Osteocyte (in vitro differentiated cells): ENCODE measurements at places on chromosomes 4 and X. TPM values are rescaled to one million over a fixed set of nuclear protein-coding genes. Genes with fewer than 3 reads are reported as not detected.
A peak's percentile ranks its signal among the peaks of the same experiment; 100 is the strongest.

DNA sequence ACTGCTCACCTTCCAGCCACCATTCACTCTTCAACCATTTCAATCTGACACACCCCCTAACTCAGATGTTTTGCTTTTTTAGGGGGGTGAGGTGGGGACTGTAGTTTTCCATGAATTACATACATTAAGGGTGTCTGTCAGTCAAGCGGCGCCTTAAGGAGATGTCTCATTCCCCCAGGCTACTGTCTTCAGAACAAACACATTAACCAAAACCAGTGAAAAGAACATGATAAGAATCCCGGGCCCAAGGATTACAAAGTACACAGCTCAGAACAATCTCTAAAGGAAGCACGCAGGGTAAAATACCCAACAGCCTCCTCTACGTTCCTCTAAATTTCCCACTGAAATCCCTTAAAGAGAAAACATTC is 62.5 kb upstream of the IRF2 start:
- H3K27ac ChIP-seq: peak overlapping the region; percentile 97
- H3K4me1 ChIP-seq: peaks cover 33% of the 10 kb centered on the region
- H3K36me3 ChIP-seq: no peaks in the 10 kb centered on the region
- no peak for DNase-seq
- no peaks in the 10 kb centered on the region for H3K27me3 ChIP-seq
- peak overlapping the region; percentile 90 for H3K4me3 ChIP-seq

DNA sequence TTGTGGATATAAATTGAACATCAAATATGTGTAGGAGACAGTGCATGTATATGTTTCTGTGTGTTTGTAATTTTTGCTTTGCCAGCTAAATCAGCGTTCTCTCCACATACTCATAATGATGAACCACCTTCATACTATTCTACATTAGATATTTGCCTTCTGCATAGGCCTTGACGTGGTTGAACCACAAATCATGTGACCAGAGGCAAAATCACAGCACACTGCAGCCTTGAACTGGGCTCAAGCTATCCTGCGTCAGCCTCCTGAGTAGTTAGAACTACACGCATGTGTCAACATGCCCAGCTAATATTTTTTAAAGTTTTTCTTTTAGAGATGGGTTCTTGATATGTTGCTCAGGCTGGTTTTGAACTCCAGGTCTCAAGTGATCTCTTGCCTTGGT is 9.5 kb downstream of the UBQLN2 start:
- no peaks in the 10 kb centered on the region for H3K27me3 ChIP-seq
- no peak for DNase-seq
- H3K36me3 ChIP-seq: no peaks in the 10 kb centered on the region
- H3K4me3 ChIP-seq: no peak overlapping the region
- no peak overlapping the region for H3K27ac ChIP-seq

DNA sequence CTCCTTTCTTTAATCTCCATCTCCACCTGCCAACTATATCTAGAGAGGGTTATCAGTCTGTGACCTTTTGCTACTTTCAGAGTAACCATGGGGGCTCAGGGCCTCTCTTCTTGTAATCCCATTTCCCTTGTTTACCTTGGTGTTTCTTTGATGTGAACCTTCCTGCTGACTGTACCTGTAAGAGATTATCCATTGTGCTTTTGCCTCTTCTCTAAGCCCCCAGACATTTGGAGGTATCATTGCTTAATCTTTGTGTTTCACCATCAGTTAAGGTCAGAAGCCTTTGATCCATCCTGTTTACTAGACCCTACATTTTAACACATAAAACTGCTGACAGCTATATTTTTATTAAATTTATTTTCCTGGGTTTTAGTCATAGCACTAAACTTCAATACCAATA is 111.8 kb upstream of the RAP2C start:
- no peaks in the 10 kb centered on the region for H3K4me1 ChIP-seq
- no peak overlapping the region for H3K27ac ChIP-seq
- no peak for DNase-seq

DNA sequence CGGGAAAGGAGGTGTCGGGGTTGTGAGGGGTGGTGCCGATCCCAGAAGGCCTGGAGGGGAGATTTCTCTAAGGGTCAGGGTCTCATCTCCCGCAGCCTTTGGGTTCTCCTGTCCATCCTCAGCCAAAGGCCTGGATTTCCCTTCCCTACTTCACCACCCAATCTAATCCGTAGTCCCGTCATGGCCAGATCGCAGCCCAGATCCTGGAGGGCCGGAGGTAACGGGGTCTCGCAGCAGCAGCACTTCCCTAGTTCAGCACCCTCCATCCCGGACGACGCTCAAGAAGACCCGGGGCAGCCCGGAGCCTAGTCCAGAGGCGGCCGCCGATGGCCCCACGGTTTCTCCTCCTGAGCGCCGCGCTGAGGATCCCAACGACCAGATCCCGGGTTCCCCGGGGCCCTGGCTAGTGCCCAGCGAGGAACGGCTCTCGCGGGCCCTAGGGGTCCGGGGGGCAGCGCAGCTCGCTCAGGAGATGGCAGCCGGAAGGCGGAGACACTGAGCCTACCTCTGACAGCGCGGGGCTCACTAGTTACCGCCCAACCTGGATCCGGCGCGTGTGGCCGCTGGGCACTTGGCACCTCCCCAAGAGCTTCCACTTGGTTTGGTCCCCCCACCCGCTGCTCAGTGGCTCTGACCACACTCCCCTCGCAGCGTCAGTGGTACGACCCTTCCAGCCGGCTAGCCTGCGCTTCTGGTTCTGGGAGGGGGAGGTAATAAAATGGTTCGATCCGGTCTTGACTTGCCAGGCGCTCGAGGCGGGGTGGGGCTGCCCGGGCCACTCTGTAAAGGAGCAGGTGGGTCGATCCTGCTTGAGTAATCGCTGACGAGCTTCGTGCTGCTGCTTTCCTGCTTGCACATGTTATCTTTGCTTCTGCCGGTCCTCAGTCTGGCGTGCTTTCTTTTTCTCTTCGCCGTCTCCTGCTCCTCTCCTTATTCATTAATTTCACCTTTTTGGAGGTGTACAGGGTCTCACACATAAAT is 3.6 kb downstream of the MAGIX start:
- H3K27me3 ChIP-seq: no peaks in the 10 kb centered on the region
- peak overlapping the region; percentile 52 for H3K4me3 ChIP-seq
- H3K27ac ChIP-seq: peak overlapping the region; percentile 97
- no peaks in the 10 kb centered on the region for H3K36me3 ChIP-seq

- no peaks in the 10 kb centered on the region for H3K36me3 ChIP-seq
- H3K4me1 ChIP-seq: no peaks in the 10 kb centered on the region
Measured at GRCh38 chr4:155134136-155134535, 74.3 kb upstream of the NPY2R start.

DNA sequence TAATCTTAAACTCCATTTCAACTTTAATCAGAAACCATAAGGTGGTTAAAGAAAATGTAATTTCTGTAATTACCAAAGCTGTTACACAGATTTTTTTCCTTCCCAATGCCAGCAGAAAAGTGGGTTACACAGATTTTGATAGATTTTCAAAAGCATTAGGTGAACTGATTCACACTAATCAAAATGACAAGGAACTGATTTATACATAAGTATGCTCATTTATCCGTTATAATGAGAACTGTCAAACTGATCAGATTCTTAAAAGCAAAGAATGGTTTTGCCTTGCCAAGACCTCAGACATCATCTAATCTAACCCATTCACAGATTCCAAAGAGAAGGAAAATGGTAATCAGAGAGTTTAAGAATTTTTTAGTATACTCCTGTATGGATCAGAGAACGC is 5.2 kb downstream of the UGDH start:
- H3K36me3 ChIP-seq: peaks cover 7% of the 10 kb centered on the region
- DNase-seq: no peak
- H3K4me1 ChIP-seq: peaks cover 55% of the 10 kb centered on the region
- H3K4me3 ChIP-seq: peak overlapping the region; percentile 58
- H3K27ac ChIP-seq: peak overlapping the region; percentile 98
- no peaks in the 10 kb centered on the region for H3K27me3 ChIP-seq

DNA sequence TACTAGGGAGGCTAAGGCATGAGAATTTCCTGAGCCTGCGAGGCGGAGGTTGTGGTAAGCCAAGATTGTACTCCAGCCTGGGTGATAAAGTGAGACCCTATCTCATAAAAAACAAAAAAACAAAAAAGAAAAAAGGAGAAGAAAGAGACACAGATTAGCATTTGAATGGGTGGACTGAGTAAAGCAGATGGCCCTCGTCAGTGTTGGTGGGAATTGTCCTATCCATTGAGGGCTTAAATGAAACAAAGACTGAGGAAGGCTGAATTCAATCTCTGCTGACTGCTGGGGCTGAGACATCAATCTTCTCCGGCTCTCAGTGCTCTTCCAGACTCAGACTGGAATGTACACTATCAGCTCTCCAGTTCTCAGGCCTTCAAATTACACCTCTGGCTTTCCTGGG is 136.8 kb downstream of the SLC7A11 start:
- no peak overlapping the region for H3K27ac ChIP-seq
- H3K36me3 ChIP-seq: no peaks in the 10 kb centered on the region
- H3K4me3 ChIP-seq: no peak overlapping the region
- peaks cover 11% of the 10 kb centered on the region for H3K4me1 ChIP-seq
- no peak for DNase-seq

DNA sequence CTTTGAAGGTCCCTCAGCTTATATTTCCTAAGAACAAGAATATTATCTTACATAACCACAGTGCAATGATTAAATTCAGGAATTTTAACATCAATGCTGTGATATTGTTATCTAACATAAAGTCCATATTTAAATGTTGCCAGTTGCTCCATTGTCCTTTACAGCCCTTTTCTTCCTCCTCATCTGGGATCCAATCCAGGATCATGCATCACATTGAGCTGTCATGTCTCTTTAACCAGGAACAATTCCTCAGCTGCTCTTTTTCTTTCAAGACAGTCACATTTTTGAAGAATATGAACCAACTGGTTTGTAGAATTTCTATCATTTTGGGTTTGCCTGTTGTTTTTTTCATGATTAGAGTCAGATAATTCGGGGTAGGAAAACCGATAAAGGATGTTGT is 12.0 kb downstream of the TMSB4X start:
- H3K27ac ChIP-seq: no peak overlapping the region
- no peak overlapping the region for H3K4me3 ChIP-seq
- no peak for DNase-seq
- no peaks in the 10 kb centered on the region for H3K27me3 ChIP-seq
- peaks cover 29% of the 10 kb centered on the region for H3K4me1 ChIP-seq

DNA sequence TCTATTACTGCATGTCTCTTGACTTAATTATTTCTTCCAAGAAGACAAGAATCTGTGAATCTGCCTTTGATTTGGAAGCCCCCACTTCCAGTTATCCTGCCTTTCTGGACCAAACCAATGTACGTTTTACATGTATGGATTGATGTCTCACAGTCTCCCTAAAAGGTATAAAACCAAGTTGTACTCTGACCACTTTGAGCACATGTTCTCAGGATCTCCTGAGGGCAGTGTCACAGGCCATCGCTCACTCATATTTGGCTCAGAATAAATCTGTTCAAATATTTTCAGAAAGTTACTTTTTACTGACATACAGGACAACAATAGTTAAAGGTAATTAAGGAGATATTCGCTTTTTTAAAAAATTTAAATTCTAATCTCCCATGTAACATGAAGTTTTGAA is 188.6 kb upstream of the CPXCR1 start:
- no peak overlapping the region for H3K4me3 ChIP-seq
- no peaks in the 10 kb centered on the region for H3K36me3 ChIP-seq
- no peak overlapping the region for H3K27ac ChIP-seq
- H3K4me1 ChIP-seq: no peaks in the 10 kb centered on the region
- no peaks in the 10 kb centered on the region for H3K27me3 ChIP-seq

GRCh38 chrX:31546126-31546525 is 474.3 kb upstream of the FTHL17 start:
- H3K27ac ChIP-seq: peak overlapping the region; percentile 28
- no peak for DNase-seq
- H3K36me3 ChIP-seq: no peaks in the 10 kb centered on the region
- no peak overlapping the region for H3K4me3 ChIP-seq
- peaks cover 23% of the 10 kb centered on the region for H3K4me1 ChIP-seq

DNA sequence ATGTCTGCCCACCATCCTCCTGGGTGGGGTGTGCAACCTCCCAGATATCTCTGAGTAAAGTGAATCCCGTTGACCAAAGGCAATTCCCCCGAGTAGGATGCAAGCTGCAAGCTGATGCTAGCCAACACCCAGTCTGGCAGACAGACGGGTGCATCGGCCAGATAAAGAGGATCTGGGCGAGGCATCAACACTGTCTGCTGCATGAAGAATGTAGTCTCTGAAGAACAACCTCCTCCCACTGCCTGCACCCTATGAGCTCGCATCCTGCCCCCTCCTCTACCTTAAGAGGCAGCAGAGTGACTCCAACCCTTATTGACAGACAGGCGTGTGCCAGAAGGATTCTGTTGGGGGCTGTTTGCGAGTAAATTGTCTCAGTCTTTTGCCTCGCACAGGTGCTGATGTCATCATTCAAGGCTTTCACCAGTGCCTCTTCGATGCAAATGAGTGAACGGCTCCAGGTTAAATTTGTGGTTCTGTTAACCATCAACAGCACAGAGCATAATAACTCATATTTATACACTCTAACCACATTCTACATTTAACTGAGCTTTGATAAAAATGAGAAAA is 546.9 kb downstream of the BCOR start:
- H3K27ac ChIP-seq: no peak overlapping the region
- H3K36me3 ChIP-seq: no peaks in the 10 kb centered on the region
- no peak overlapping the region for H3K4me3 ChIP-seq
- no peaks in the 10 kb centered on the region for H3K4me1 ChIP-seq

DNA sequence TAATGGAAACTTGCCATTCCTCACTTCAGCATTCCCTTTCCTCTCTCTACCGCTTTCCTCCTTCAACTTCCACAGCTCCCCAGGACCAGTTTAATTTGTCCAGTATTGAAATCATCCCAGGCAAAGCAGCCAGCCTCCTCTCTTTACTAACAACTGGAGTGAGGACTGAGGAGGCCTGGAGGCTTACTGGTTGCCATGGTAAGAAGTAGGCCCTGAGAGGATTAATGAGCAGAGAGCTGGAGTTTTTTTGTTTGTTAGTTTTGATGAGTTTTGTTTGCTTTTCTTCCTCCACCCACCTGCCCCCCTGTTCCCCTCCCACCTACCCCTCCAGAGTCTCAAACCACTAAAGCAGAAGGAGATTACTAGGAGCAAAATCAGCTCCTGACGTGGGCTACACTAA is 29.5 kb upstream of the PLP1 start:
- DNase-seq: no peak
- H3K4me1 ChIP-seq: no peaks in the 10 kb centered on the region
- no peak overlapping the region for H3K4me3 ChIP-seq
- H3K27ac ChIP-seq: no peak overlapping the region
- H3K36me3 ChIP-seq: no peaks in the 10 kb centered on the region

GRCh38 chr4:168153596-168154440 is 61.5 kb downstream of the ANXA10 start:
- no peak for DNase-seq
- peaks cover 3% of the 10 kb centered on the region for H3K4me1 ChIP-seq
- no peak overlapping the region for H3K27ac ChIP-seq
- no peaks in the 10 kb centered on the region for H3K36me3 ChIP-seq

GRCh38 chr4:6495296-6495590 is 22.8 kb upstream of the PPP2R2C start:
- peak; percentile 81 for DNase-seq
- H3K27me3 ChIP-seq: peaks cover 3% of the 10 kb centered on the region
- H3K36me3 ChIP-seq: no peaks in the 10 kb centered on the region

The L1CAM gene
- 13.0 and 16.6 TPM in 2 replicates for total RNA-seq

The SLITRK4 gene
- total RNA-seq: 0.10 and 0.11 TPM in 2 replicates

The ITGB1BP2 gene
- 1.7 and 2.1 TPM in 2 replicates for total RNA-seq

The GAGE12H gene
- total RNA-seq: not detected in 2 replicates

The SATL1 gene
- total RNA-seq: not detected in 2 replicates

The TKTL1 gene
- not detected in 2 replicates for total RNA-seq
